HT1080 (cell line): ENCODE measurements at places on chromosomes 13 and 19. TPM values are rescaled to one million over a fixed set of nuclear protein-coding genes. Genes with fewer than 3 reads are reported as not detected.

POU4F1 gene
- total RNA-seq, result not detected in 2 replicates

CEACAM3 gene
- not detected in 2 replicates for total RNA-seq

PLK5 gene
- not detected in 2 replicates for total RNA-seq

FCAR gene
- not detected in 2 replicates for total RNA-seq

KLK12 gene
- total RNA-seq, result not detected in 2 replicates

LSM4 gene
- total RNA-seq, result 456 and 535 TPM in 2 replicates
